ENCODE measurements at places on chromosomes 7 and 10.

DNA sequence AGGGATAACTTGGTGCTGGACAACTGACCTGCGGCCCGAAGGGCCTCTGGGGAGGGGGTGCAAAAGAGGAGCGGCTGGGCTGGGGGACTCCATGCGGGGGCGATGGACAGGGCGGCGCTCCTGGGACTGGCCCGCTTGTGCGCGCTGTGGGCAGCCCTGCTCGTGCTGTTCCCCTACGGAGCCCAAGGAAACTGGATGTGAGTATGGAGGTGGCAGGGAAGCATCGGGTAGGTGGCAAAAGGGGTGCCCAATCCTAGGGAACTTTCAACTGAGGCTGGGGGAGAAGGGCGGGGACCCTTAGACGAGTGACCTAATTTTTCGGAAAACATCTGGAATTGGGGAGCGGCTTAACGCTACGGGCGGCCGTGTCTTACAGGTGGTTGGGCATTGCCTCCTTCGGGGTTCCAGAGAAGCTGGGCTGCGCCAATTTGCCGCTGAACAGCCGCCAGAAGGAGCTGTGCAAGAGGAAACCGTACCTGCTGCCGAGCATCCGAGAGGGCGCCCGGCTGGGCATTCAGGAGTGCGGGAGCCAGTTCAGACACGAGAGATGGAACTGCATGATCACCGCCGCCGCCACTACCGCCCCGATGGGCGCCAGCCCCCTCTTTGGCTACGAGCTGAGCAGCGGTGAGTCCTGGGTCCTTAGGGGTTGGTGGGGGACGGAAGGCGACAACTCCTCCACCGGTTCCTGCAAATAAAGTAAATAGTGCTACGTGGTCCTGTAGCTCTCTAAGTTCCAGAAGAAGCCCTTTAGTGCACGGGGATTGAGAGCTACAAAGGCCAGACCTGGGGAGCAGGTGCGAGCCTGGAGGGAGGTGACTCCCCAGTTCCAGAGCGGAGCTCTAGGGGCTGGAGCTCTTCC is 622 bp downstream of the WNT16 start:
- no peak for DNase-seq

DNA sequence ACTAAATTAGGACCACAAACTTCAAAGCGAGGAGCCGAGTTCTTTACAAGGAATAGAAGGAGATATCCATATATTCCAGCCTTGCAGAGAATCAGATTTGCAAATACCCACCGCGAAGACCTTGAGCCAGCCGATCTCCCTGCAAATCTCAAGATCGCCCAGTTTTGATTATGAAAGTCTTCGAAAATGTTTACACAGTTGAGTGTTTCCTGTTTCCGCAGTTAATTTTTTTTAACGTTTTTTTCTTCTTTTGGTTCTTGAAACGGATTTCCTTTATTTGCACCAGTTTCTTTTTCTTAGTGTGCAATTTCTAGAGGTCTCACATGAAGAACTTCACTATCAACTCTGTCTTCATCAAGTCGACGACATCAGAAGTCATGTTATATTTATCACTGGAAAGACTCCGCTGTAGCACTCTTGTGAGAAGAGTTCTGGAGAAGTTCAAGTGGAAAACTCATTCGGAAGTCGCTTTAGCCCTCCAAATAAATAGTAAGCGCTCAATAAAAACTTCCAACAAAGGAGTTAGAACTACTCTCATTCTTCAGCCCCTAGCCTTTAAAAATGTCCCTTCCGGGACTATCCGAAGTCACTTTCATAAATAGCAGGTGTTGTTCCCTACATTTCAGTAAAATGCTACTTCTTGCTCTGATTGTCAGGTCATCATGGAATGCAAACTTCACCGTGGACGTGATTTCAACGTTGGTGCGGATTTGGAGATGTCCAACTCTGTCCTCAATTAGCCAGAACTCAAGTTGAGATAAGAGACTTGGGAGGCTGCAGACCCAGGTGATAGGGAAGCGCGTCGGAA is 11.9 kb upstream of the SPAG6 start:
- DNase-seq, result no peak

DNA sequence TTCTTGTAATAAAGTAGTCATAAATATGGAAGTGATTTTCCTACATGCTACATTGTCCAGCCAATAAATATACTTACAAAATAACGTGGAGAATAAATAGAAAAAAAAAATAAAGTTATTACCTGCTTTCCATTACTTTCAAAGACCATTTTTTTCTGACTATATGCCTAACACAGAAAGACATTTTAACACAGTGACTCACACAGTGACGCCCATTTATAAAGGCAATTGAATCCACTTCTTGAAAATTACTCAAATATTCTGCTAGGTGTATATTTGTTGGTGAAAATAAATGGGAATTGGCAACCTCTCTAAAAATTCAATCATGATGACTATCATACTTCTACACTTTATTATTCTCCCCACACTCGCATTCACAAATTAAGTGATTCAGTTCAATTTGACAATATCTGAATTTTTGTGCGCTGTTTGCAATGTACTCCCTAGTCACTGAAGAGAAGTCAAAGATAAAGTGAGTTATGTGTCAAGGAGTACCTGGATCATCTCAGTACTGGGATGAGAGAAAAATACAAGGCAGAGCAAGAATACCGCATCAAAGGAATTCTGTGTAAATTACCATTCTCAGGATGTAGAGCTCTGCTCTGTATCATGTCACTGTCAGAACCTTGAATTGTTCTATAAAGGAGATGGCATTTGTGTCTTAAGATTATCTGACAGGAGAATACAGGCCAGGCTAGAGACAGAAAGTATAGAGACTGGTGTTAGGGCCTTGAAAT is 642.7 kb downstream of the IPMK start:
- no peak for DNase-seq

- DNase-seq, result no peak
These were observed 142.0 kb downstream of the DOCK1 start for GRCh38 chr10:127046975-127047877.

DNA sequence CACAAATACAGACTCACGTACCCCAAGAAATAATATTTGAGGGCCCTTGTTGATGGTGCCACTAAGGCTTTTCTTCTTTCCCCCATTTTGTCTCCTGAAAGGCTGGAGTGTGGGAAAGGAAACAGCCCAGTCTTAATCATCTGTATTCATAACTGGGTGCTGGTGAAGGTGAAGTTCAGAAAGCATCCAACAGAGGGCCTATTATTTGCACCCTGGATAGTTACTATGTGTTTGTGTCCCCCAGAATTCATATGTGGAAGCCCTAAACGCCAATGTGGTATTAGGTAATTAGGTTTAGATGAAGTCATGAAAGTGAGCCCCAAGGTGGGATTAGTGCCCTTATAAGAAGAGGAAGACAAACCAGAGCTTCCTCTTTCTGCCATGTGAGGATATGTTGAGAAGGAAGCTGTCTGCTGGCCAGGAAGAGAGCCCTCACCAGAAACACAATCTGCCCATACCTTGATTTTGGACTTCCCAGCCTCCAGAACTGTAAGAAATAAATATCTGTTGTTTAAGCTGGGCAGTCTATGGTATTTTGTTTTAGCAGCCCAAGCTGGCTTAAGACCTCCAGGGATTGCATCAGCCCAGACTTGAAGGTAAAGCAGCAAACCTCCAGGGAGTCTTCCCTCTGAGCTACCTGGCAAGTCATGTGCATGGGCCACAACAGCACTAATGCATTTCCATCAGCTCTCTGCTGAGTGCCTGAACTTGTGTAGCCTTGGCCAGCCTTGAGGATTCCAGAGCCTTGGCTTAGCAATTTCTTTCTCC is 90.0 kb upstream of the ADRB1 start:
- DNase-seq, result no peak

DNA sequence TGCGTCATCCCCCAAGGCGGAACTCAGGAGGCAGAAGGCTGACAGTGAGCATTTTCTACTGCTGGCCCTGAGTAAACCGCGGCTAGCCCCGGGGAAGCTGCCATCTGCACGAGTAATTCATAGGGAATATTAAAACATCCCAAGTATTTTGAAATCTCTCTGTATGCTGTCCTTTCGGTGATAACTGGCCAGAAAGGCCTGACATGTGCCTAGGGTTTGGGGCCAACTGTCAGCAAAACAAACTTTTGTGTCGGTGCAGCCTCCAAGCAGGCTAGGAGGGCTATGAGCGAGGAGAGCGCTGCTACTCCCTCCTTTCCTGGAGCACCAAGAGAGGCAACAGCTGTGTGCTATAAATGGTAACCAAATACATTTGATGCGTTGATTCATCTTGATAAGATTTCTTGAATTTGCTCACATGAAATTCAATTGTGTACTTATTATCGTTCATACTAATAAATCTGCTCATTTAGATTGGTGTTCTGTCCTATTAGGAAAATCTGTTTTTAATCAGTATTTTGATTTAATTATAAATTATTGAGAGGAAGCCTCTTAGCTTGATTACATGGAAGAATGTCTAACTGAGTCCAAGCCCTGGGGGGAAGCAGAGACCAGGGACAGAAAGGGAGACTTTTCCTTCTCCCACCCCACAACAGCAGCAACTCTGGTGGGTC is 124.4 kb upstream of the NPS start:
- DNase-seq, result no peak

- no peak for DNase-seq
These were observed 13.4 kb downstream of the STEAP1B start for GRCh38 chr7:22486597-22486996.

DNA sequence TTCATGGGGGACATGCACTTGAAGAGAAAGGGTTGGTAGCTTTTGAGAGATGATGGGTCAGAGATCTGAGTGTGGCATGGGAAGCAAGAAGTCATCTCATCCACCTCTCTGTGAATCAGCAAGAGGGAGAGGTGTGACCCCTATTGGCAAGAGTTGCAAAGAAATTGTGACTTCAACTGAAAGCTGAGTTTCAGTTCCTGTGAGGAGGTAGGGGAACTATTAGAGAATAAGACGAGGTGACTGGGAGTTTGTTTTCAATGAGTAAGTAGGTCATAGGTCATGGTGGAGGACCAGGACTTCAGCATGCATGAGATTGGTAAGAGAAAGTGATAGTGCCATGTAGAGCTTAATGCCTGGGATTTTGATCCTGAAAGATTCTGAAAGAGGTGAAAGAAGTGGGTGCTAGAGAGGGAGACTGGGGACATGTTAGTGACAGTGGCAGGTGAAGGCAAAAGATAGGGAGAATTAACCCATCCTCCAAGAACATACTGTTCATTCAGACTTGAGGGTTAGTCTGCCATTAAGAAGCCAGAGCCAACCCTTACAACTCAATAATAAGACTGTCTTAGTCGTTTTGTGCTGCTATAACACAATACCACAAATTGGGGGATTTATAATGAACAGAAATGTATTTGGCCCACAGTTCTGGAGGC is 75.5 kb upstream of the CAPZA2 start:
- DNase-seq, result no peak

- no peak for DNase-seq
These were observed 286.4 kb upstream of the MEOX2 start for GRCh38 chr7:15972862-15973275.

DNA sequence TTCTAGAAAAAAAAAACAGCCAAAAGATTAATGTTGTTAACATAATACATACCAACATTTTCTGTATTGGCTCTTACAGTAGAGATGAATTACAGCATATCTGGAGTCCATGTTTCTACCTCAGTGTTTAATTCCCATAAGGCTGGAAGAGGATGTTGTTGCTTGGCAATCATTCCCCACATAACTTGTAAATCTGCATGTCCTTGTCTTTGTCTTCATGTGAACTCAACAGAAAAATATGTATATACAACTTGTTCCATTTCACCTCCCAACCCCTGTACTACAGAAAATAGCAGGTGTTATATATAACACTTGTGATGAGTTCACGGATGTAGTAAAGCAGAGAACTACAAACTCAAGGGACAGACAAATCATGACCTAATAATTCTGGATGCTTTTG is 160.9 kb upstream of the SEMA3C start:
- no peak for DNase-seq

GRCh38 chr10:129951101-129951969 is 12.7 kb downstream of the EBF3 start:
- no peak for DNase-seq

- DNase-seq, result no peak
These were observed 114.0 kb downstream of the BBS9 start for GRCh38 chr7:33243319-33243881.

- DNase-seq, result no peak
These were observed 175.8 kb upstream of the PRKCQ start for GRCh38 chr10:6755781-6756460.

GRCh38 chr7:20220293-20220761 is 3.1 kb upstream of the MACC1 start:
- DNase-seq, result no peak

GRCh38 chr7:91327346-91327745 is 63.1 kb downstream of the FZD1 start:
- no peak for DNase-seq

DNA sequence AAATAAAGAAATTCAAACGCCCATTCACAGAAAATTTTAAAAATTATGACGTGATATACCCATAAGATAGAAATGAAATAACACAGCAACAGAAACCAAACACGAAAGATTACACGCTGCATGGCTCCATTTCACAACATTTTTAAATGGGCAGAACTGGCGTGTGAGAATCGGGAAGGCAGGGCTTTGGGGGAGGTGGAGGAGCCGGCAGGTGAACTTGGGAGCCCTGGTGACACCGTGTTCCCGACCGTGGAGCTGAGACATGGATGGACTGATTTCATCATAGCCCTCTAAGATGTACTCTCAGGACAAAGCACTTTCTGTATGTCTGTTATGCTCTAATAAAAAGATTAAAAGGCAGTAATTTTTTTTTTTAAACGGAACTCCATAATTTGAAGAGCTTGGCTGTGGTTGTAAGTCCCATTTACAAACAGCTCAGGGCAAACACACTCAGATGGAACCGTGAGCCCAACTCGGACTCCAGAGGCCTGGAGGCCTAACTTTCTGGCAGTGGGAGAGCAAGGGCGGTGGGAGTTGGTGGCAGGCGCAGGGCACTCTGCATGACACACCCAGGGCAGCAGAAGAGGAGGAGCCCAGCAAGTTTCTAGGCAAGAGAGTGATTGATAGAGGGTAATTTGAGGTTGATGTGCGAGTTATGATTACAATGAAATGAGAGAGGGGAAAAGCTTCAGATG is 203.4 kb downstream of the MAD1L1 start:
- no peak for DNase-seq

DNA sequence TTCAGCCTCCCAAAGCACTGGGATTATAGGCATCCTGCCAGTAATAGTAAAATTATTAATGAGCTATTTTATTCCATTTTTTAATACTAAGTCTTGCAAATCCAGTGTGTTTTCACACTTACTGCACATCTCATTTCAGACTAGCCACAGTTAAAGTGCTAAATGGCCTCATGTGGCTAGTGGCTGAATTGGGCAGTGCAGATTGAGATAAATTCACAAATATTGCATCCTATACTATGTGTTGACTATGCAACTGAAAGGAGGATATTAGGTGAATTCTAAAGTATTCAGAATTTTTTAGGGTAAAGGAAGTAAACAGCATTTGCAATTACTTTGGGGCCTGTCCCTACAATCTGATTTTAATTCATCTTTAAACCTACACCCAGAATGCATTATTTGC is 10.2 kb downstream of the APBB1IP start:
- DNase-seq, result no peak

DNA sequence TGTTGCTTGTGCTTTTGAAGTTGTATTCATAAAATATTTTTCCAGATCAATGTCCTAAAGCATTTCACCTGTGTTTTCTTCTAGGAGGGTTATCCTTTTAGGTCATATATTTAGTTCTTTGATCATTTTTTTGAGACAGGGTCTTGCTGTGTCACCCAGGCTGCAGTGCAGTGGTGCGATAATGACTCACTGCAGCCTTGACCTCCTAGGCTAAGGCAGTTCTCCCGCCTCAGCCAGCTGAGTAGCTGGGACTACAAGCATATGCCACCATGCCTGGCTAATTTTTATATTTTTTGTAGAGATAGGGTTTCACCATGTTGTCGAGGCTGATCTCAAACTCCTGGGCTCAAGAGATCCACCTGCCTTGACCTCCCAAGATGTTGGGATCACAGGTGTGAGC is 315.8 kb upstream of the KAT6B start:
- no peak for DNase-seq
